GM12892 (cell line): ENCODE measurements at places on chromosomes 4 and X.

DNA sequence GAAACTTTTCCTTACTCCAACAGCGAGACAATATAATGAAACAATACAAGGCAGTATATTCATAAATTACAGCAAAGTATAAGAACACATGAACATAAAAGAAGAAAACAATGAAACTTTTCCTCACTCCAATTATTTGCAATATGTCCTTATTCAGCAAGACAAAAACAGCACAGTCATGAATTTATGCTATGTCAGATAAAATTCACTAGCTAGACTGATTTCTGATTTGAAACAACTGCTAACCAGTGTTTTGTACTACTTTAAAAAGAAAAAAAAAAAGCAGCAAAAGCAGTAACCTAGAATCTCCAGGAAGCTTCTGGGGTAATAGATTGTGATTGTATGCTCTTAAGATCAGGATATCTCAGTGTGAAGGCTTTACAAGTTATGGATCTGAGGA lies 45.2 kb upstream of the UNC5C start:
- no peak for DNase-seq

GRCh38 chr4:76630741-76631140 lies 195.7 kb downstream of the SHROOM3 start:
- DNase-seq: no peak

DNA sequence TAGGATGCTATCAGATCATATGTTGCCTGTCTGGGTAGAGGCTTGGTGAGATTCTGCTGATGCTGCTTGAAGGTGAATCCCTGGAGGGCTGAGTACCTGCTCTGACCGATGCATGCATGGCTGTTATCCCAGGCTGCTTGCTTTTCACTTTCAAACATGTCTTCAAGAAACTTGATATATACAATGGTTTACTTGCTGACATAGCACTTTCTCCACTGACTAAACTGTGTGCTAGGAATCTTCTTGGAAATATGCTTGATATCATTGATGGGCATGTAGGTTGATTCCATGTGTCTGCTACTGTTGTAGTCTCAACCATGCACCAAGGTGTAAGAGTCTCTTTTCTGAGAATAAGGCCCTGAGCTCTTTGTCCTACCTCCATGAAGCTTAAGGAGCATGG lies 79.6 kb upstream of the WDR1 start:
- no peak for DNase-seq

DNA sequence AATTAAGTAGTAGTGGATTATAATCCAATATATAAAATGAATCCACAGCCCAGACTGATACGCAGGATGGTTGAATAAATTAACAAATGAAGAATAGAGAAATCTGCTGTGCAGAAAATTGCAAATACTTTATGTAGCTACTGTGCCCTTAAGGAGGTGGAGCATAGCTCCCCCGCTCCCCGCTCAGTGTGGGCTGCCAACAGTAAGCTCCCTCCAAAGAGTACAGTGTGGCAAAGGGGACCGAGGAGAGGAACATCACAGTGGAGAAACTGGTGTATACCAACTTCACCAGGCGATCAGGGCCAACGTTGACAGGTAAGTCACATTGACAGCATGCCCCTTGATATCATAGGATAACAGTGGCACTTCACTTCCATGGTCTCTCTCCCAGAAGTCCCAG lies 57.9 kb upstream of the CLDN34 start:
- DNase-seq: no peak

- DNase-seq: no peak
These were observed 110.6 kb upstream of the LIMCH1 start for GRCh38 chr4:41427306-41427882.

DNA sequence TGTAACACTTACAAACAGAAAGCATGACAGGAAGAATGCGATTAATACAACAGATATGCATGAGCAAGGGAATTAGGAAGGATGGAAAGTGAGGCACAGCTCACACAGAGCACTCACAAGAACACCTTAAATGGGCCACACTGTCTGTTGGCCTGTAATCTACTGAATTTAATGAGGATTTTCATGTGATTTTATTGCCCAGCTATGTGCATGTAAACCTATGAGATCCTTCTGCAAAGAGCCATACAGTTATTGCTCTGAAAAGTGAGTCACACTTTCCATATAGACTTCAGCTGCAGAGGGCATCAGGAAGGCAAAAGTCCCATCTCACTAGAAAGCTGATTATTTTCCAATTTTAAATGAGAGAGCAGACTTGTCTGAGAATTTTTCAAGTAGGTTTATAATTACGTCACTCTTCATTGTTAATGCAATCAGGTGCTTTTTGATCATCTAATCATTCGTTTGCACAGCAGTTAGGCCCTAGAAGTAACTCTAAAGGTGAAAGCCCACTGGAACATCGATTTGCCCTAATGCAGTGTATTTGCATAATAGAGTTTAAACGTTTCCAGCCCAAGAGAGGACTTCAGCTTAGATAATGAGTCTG lies 832.7 kb upstream of the INTU start:
- DNase-seq: no peak

DNA sequence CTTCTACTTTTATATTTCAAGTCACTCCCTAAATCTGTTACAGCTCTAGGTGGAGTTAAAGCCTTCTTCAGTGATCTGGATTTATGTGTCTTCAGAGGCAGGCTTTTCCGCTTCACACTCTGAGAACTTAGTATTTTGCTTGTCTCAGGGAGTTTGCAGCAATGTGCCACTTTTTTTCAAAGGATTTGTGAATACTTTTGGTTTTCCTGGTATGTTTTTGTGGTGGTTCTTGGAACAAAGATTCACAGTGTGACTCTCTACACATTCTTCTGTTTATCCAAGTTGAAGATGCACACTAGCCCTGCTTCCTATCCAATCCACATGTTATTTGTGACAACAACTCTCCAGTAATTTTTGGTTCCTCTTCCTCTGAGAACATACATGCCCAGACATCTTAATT lies 1253.7 kb downstream of the TECRL start:
- DNase-seq: no peak

DNA sequence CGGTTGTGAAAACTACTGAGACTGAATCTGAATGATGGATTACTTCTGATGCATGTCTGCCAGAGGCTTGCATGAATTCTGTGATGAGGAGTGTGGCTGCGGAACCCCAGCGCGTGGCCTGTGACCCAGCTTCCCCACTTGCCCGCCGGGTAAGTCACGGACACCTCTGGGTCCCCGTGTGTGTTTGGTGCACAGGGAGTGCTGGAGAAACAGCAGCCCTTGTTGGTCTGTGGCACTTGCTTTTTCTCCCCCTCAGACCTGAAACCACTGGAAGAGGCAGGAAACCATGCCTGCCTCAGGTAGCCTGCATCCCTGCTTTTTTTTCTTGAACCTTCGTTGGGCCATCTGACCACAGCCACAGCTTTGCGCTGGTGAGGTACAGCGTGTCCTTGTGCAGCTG lies 51.9 kb upstream of the TADA2B start:
- no peak for DNase-seq

DNA sequence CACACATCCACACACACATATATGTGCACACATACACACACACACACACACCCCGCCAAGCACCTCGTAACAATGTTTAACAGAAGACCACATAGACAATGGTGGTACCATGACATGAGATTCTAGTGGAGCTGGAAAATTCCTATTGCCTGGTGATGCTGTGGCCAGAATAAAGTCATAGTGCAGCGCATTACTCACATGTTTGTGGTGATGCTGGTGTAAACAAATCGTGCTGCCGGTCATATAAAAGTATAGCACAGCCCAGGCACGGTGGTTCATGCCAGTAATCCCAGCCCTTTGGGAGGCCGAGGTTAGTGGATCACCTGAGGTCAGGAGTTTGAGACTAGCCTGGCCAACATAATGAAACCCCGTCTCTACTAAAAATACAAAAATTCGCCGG lies 275.2 kb downstream of the TRIML1 start:
- DNase-seq: no peak

DNA sequence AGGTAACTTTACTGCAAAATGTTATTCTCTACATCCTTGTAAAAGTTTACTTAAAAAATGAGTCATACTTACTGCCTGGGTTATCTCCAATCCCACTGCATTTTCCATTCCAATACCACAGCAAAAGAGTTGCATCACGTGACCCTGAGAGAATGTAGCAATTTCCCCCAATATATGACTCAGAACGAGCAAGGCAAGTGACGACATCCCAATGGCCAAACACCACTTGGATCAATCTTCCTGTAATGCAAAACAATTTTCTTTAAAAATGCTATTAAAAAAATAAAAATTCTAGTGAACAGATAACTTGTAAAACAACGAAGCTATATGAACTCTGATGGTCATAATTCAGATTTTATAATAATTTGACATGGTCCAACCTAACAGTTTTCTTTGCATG lies 224.3 kb downstream of the DCLK2 start:
- DNase-seq: no peak

GRCh38 chr4:23153076-23153475 lies 460.3 kb downstream of the GBA3 start:
- no peak for DNase-seq

- DNase-seq: no peak
These were observed 589.9 kb upstream of the GALNT7 start for GRCh38 chr4:172578712-172579111.

GRCh38 chrX:32392655-32393054 lies 818.7 kb downstream of the DMD start:
- DNase-seq: no peak

DNA sequence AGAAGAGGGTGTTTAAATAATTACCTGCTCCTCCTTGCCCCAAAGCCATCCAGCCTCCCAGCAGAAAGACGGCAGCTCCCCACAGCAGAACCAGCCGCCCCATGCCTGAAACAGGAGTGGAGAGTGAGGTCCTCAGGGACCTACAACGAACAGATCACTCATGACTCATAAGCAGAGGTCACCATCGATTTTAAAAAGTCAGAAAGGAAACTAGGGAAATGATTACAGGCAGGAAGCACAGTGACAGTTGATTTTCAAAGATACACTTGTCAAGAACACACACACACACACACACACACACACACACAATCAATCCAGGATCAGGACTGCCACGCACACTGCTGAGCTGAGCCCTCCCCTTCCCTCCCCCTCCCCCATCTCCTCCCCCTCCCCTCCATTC lies at the start of gene CRLF2:
Gene CRLF2 (minus strand): TSS at position 118 of the 400 bp plus-strand sequence. CDS start 15 bp downstream, at position 103.
- DNase-seq: no peak

GRCh38 chr4:27001398-27002164 lies 140.9 kb downstream of the STIM2 start:
- DNase-seq: no peak

DNA sequence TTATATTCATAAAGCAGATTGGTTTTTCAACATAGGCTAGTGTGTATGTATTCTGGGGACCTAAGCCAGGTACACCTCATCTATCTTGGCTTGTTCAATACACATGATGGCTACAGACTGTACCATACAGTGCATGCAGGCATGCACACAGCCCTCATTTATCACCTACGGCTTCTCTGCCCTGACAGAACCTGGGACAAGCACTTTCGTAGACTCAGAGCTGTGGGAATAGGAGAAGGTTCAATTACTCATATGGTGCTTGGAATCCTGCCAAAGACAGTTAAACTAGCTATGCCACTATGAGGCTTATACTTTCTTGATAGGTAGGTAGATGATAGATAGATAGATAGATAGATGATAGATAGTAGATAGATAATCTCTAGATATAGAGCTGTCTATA lies 457.2 kb downstream of the GALNTL6 start:
- DNase-seq: no peak

GRCh38 chr4:86938771-86939520 lies 4.1 kb downstream of the AFF1 start:
- no peak for DNase-seq

GRCh38 chr4:15410750-15411149 lies 17.1 kb upstream of the C1QTNF7 start:
- DNase-seq: no peak

- DNase-seq: no peak
These were observed 58.3 kb upstream of the SMARCA5 start for GRCh38 chr4:143455211-143455610.

DNA sequence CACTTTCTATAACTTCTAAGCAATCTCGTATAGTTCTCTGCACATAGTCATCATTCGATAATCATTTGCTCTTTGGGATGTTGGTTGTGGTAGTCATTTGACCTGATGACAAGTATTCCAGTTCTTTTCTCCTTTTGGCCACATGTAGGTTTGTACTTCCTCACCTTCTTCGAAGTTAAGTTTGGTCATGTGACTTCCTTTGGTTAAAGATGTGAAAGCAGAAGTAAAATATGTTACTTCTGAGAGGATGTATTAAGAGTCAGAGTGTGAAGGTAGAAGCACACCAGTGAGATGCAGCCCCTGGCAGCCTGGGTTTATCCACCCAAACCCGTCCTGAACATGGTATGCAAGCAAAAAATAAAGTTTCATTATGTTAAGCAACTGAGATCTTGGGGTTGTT lies 48.9 kb upstream of the ZNF518B start:
- no peak for DNase-seq

DNA sequence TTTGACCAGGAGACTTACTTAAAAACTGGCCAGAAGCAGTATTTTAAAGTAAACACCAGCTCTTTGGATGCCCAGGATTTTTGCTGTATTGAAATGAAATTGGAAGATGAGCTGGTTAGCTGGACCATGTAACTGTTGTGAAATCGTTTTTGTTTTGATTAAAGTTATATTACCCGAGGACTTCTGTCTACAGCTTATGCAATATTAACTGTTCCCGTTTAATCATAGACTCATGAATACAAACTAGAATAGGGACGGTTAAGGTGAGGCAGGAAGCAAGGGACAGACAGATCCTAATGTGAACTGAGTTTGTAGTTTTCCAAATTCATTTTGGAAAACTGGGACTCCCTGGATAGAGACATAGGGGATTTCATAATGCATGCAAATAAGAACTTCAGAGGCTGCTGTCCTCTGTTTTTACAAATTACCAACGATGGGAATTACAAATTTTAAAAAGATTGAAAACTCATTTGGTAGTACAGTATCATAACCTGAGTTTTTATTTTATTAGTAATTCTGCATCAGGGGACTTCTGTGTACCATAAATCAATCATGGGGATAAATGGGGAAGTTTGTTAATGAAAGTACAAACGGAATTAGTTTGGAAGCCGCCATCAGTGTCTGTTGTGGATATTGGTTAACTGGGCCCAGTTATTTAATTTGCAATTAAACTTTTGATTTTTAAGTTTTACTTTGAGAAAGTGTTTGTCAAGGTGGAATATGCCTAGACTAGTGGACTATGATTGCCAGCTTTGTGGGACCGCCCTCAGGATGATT lies 304.4 kb downstream of the AFF2 start:
- no peak for DNase-seq

DNA sequence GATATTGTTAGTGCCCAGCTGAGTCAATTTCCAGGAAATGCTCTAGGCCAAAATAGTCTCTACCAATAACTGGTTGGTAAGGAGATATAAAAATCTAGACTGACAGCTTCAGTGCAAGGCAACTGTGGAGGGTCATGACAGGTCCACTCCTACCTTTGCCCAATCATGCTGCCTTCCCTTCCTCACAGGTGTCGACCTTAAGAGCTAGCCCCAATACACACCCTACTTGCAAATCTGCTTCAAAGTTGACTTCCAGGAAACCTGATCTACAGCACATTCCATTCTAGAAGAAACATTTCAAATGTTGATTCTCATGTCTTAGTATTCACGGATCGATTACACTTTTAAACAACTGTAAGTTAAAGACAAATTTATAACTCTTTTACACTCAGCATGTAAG lies 1455.5 kb downstream of the TECRL start:
- DNase-seq: no peak
